ENCODE measurements at places on chromosomes 5 and 9.

- peak; percentile 50 for DNase-seq
Measured at GRCh38 chr9:129365196-129365595, 187.1 kb upstream of the IER5L start.

DNA sequence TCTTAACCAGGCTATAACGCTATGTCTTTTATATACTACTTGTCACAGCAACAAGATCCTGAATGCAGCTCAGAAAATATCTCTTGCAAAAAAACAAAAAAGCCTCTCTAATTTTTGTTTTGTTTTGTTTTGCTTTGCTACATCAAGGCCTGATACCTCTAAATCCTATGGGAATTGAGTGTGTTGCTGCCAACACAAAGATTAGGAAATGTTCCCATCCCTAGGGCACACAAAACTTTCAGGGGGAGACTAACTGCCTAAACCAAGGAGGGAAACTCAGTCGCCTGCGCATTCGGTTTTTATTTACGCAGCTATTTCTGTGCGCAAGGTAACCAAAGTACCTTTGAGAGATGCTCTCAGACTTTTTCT, 1.7 kb downstream of the SSBP2 start:
- no peak for DNase-seq

GRCh38 chr5:131746423-131746822, 50.4 kb downstream of the FNIP1 start:
- DNase-seq: no peak

- peak; percentile 85 for DNase-seq
Measured at GRCh38 chr5:82641331-82642003, 363.3 kb upstream of the RPS23 start.

- DNase-seq: no peak
Measured at GRCh38 chr5:151140686-151141459, 16.7 kb downstream of the ANXA6 start.

GRCh38 chr9:128499920-128500319, 4.6 kb upstream of the GLE1 start:
- DNase-seq: no peak

DNA sequence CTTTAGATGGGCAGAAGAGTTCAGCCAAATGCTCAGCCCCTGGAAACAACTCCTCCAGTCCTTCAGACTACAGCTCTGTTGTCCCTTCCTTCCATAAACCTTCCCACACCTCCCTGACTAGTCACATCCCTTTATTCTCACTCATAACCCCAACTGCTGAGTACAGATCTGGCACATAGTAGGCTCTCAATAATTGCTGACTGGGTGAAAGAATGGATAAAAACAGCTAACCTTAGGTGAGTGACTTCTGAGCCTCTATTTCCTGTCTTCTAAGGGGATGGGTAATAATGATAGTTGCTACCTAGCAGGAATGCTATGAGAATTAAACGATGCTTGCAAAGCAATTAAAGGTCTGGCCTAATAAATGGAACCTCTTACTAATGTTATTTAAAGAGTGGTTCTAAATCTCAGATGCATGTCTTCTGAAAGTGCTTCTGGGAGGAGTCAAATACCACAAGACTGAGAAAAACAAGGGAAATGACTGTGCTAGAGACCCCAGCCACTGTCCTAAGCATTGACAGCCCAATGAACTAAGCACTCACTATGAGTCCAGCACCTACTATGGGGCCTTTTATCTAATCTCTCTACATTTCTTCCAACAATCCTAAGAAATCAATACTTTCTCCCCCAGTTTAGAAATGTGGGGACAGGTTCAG, 2.5 kb upstream of the NR6A1 start:
- DNase-seq: no peak

DNA sequence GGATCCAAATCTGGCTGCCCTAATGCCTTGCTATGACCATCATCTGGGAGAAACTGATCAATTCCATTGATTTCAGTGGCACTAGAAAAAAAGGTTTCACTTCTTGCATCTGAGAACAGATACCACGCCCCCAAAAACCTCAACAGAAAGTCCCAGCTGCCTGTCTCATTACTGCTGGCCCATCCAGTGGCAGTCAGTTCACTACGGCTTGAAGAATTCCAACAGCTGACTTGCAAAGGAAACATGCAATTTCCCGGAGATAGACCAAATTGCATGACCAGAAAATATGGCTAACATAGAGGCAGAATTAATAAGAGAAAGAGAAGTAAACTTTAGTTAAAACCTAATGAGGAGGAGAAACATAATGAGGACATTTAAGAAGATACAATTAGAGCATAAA, 48.6 kb downstream of the UGCG start:
- peak; percentile 89 for DNase-seq

DNA sequence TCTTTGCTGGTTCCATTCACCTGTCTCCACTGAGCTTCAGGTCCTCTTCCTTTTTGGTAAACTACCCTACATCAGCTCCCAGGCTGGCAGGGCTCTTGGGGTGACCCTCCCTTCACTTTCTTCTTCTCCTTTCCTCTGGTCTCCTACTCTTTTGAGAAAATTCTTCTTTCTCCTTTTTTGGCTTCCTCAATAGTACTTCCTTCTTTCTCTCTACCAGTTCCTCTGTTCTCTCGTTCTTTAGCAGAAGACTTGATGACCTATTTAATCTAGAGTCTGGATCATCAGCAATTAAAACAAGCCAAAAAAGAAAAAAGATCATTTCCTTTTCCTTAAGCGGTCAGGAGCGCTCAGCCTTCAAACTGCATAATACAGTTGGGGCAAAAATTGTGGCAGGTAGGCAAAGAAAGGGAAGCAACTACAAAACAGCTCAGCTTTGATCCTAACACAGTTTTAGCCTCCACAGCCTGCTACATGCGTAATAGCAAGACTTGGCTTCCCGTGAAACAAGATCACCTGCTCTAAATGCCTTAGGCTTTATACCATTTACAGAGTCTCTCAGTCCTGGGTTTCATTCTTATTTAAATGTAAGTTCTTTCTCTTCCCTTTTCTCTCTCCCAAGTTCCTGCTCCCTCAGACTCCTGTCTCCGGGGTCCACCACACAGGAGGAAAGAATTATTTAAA, 14.0 kb upstream of the GSN start:
- no peak for DNase-seq

DNA sequence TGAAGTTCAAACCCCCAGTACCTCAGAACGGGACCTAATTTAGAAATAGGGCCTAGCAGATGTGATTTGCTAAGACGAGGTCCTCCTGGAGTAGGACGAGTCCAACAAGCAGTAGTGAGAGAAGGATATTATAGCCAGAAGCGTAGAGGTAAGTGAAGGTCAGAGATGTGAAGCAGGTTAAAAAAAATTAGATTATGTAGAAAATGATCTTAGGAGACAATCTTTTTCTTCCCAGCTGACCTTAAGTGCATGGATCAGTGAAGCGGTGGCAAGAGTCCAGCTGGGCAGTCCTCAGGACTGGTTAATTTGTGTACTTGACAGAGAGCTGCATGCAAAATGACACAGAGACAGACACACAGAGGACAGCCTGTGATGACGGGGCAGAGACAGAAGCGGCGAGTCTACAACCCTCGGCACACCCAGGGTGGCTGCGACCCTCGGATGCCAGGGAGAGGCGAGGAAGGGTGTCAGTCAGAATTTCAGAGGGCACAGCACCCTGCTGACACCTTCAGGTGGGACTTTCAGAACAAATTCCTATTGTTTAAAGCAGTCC, 131.4 kb upstream of the IRX4 start:
- no peak for DNase-seq

DNA sequence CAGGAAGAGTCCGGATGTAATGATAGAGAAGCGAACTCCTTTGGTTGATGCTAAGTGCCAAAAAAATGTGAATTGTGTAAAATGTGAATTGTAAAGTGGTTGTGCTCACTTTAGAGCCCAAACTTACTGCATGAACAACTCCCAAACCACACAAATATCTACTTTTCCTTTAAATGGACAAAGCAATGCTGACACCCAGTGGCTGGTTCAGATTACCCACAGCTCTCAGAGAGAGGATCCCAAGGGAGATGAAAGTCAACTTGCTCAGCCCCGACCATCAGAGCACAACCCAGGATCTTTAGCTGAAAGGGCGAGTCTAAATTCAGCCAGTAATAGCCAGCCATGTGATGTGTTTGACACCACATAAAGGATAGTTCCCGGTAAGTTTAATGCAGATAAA, 133.7 kb downstream of the NMUR2 start:
- DNase-seq: no peak

GRCh38 chr9:130020618-130021017, 22.4 kb downstream of the FNBP1 start:
- DNase-seq: peak; percentile 79

- DNase-seq: no peak
Measured at GRCh38 chr9:86248746-86249145, 10.7 kb downstream of the C9orf153 start.

GRCh38 chr5:94057217-94057616, 315.8 kb upstream of the POU5F2 start:
- no peak for DNase-seq

- no peak for DNase-seq
Measured at GRCh38 chr9:112629671-112630485, 88.0 kb downstream of the INIP start.

DNA sequence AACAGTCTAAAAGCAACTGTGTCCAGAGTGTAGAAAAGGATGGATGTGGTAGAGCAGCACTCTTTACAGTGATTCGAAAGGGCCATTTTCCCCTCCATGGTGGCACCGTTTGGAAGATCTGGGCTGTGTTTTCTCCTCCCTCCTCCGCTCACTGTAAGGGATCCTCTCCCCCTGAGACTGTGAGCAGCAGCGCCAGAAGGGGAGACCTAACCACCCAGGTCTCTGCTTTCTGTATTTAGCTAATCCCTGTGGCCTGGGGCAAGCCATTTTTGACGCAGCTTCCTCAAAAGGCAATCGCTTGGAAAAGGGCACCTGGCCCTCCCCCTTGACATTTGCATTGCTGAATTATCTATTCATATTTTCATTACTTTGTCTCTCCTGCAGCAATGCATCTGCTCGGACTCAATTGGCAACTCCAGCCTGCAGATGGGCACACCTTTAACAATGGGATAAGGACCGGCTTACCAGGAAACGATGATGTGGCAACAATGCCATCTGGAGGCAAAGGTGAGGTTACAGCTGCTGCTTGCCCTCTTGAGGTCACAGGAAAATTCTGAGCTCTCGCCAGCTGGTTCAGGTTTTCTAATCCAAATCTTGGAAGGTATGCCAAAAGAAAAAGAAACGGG, 244.3 kb upstream of the WWC1 start:
- DNase-seq: peak; percentile 41

GRCh38 chr5:151685749-151686673, 704 bp downstream of the SPARC start:
- peak; percentile 59 for DNase-seq

- peak; percentile 41 for DNase-seq
Measured at GRCh38 chr9:125700791-125701190, 6.2 kb downstream of the MAPKAP1 start.

GRCh38 chr5:60340965-60341471, 358.9 kb downstream of the DEPDC1B start:
- no peak for DNase-seq

DNA sequence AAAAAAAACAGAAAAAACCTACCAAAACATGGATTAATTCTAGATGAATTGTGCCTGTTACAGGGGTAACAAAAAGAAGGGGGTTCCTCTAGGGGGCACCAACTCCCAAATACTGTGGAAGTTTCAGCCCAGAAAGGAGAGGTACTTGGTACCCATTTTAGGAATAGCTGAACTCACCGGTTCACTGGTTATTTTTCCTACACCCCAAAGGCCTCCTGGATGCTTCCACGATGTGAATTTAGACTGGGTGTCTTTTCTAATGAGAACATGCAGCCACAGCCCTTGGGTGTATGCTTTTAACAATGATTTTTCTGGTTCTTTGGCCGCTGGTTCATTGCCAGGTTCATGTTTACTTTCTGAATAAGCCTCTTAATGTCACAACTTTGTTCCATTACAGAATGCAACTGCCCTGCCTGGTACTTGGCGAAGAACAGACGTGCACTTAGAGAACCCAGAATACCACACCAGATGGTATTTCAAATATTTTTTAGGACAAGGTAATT, 46.7 kb downstream of the GARNL3 start:
- DNase-seq: peak; percentile 79

DNA sequence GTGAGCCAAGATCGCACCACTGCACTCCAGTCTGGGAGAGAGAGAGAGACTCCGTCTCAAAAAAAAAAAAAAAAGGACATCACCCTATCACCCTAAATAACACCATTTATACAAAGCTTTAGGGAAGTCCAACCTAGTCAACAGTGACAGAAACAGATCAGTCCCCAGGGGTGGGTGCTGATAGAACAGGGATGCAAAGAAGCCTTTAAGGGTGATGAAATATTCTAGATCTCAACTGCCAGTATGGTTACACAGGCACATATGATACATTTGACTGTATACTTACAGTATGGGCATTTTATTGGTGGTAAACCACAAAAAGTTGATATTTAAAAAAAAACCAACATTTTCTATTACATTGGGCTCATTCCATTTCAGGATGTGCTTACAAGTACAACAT, 4.8 kb downstream of the RETREG1 start:
- DNase-seq: no peak

DNA sequence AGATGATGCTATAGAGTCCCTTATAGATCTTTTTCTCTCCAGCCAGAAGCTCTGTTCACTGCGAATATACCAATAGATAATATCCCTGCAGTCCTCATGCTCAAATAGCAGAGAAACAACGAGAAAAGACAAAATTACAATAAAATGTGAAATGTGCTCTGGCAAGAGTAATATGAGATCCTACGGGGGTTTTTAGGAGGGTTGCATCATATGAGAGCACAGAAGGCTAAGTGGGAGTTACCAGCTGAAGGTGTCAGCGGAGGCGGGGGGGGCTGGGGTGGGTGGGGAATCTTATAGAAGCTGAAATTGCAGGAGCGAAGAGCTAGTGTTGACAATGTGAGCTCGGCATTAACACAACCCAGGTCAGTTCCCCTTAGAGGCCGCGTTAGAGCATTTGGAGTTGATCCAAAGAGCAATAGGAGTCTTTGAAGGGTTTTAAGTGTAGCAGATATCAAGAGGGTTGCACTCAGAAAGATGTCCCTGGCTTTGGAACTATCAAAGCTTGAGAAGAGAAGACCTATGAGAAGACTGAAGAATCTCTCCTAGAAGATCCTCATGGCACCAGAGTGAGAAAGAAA, 109.7 kb downstream of the BASP1 start:
- no peak for DNase-seq

DNA sequence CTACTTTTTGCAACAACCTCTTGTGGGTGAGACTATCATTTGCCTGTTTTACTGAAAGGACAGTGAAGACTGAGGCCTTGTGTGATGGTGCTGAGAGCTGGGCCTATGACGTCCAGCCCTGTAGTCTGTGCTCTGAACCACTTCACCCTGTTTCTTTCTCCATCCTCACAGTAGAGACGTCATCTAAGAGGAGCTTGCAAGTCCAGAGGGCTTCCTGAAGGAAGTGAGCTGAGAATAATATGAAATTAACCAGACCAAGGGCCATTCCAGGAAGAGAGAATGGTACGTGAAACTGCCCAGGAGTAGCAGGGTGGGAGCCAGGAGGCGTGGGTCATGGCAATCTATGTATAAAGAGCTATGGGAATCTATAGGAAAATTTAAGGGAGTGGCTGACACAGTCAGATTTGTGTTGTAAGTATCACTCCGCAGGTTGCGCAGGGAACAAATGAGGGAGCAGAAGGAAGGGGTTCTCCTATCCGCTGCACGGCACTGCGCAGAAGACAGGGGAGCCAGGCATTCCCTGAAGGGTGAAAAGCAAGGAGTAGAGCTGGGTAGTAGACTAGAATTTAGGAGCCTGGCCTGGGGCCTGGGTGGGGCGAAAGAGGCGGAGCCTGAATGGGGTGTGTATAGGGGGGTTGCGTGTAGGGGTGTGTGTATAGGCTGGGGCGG, 596 bp upstream of the FGFR4 start:
- no peak for DNase-seq
